OCI-M1 (cell line): ENCODE measurements at places on chromosomes 12 and 14.

- peak; percentile 67 for DNase-seq
Measured at GRCh38 chr12:42421844-42422779, 96.1 kb downstream of the PPHLN1 start.

GRCh38 chr14:38387821-38388220 is 131.9 kb upstream of the CLEC14A start:
- no peak for DNase-seq

- no peak for DNase-seq
Measured at GRCh38 chr12:95962222-95962621, 19.1 kb downstream of the AMDHD1 start.

DNA sequence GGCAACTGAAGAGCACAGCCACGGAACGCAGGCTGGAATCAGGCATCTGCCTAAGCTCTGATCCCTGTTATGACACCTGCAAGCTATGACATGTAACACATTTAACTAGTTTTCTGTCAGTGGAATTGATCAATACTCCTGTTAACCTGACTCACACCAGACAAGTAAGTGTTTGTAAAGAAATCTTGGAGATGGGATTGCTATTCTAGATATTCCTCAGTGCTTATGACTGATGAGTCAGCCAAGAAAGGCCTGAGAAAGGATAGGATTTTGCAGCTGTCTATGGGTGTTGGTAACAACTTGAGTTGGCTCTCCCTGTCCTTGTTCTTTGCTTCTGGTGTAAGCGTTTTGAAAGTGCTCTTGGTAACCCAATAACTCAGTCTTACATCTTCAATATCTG is 110.5 kb downstream of the GPR135 start:
- no peak for DNase-seq

GRCh38 chr12:119512772-119513497 is 80.6 kb upstream of the TMEM233 start:
- peak; percentile 33 for DNase-seq

DNA sequence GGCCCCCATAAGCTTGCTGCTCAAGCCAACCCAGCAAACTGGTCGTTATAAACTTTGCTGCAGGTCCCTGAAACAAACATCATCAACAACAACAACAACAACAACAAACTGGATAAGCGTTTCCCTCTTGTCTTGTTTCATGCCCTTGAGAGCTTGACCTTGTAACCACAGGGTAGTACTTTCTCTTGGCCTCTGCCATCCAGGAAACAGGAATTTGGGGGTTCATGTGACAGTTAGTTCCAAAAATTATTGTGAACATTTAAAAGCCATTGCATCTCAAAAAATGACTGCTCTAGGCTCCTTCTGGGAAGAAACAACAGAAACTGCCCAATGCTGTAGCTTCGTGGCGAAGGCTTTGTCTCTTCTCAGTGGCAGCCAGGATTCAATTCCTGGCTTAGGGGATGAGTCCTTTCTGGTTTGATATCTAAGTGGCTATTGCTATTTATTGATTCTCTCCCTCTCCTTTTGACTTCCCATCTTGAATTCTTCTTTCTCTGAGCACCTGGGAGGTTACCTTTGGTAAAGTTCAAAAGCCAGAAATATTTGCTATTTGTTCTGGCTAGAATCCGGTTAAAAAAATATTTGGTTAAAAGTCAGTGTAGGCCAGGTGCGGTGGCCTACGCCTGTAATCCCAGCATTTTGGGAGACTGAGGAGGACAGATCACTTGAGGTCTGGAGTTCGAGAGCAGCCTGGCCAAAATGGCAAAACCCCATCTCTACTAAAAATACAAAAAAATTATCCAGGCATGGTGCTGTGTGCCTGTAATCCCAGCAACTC is 52.0 kb upstream of the CPM start:
- no peak for DNase-seq
